ENCODE measurements at places on chromosomes 5 and 9.

GRCh38 chr5:1078206-1078605 lies 33.7 kb downstream of the SLC12A7 start:
- no peak for DNase-seq

GRCh38 chr9:35814106-35814840 lies 569 bp downstream of the HINT2 start:
- DNase-seq: no peak

DNA sequence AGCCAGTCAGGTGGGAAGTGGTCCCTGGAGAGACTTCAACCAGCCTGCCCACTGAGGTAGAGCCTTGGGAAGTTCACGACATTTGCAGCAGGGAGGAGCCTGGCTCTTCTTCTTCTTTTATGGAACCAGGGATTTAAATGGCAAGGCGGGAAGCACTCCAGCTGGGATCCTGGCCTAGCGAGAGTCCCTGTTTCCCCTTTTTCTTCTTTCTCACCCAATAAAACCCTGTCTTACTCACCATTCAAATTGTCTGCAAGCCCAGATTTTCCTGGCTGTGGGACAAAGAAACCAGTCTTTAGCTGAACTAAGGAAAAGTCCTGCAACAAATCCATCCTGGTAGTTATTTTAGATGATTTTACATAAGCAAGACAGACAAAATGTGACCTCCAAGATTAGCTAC lies 503.7 kb downstream of the CDH10 start:
- no peak for DNase-seq

DNA sequence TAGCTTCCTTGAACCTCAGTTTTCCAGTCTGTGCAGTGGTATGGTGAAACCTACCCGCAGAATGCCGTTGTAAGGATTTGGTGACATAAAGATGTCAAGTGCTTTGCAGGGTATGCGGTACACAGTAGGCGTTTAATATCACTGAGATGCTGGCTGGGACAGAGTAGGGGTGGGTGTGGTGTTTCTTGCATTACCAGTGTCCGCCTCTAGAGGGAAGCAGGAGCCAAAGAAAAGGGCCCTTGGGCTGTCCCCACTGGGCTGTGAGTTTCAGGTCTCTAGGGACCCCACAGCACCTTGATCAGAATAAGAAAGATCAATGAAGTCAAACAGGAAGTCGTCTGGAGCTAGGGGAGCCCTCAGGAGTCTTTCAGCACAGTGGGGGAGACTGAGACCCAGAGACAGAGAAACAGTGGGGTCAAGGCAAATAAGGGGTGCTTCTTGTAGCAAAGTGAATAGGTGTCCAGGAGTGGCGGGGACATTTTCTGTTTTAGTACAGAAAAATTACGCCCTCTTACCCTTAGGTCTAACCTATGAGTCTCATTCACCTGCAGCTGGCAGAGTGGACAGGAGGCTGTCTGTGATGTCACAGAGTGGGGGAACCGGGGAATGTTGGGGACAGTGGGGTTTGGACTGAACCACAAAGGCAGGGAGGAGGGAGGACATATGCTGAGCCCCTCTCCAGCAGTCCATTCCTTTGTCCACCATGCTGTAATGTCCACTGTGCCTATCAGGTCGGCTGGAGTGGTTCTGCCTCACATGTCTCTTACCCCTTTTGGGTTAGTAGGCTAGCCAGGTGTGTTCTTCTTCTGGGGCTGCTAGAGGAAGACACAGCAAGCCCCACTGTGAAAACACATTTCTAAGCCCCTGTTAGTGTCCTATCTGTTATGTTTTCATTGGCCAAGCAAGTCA lies 4.7 kb upstream of the TEX53 start:
- DNase-seq: peak; percentile 35

DNA sequence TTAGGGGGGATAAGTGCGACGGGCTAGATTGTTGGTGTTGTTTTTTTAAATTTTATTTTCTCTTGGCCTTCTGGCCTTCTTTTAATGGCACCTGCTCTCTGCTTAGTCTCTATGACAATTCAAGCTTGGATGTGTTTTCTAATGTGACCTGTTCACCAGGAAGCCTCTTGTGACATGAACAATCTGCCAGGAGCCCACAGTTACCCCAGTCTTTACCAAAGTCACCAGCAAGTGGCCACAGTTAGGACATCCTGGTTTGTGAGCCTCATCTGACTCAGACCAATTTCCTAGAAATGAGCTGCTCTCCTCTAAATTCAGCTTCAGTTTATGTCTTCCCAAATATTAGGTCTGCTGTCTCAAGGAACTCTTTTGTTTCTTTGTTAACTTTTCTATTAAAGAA lies 135.8 kb downstream of the TLE4 start:
- DNase-seq: no peak

- no peak for DNase-seq
Measured at GRCh38 chr9:90064248-90064647, 459.4 kb downstream of the GADD45G start.

- DNase-seq: no peak
Measured at GRCh38 chr9:2271426-2271825, 256.3 kb downstream of the SMARCA2 start.

DNA sequence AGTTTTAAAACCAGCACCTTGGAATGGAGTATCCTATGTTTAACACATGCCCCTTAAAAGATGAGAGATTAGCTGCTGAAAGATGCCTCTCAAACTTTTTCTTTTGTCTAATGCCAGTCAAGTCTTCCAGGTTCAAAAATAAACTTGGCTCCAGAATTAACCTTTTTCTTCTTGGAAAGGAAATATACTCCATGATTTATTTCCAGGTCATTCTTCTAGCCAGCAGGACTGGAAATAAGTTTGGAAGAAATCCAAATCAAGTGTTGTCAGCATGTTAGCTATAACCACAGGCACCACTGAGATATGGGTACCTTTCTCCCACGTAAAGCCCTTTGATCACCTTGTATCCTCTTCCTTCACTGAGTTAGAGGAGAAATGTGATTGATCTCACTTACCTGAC lies 56.1 kb downstream of the NLN start:
- no peak for DNase-seq

GRCh38 chr9:123687246-123687751 lies 242.6 kb downstream of the DENND1A start:
- DNase-seq: no peak

GRCh38 chr5:168001318-168001717 lies 290.1 kb upstream of the WWC1 start:
- DNase-seq: no peak

DNA sequence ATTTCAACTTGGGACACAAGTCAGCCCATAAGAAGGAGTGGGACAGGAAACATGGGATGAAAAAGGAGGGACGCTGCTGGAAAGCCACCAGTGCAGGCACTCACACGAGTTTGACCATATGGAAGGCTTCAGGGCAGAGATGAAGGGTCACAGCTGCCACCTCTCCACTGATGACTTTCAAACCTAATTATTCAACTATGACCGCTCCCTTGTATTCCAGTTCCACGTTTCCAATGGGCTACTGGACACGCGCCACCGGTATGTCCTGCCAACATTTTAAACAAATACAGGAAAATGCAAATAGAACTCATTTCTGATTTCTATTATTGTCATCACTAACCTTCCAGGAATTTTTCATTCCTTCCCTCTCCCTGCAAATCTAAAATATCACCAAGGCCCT lies 134.7 kb downstream of the SLC1A3 start:
- DNase-seq: no peak

DNA sequence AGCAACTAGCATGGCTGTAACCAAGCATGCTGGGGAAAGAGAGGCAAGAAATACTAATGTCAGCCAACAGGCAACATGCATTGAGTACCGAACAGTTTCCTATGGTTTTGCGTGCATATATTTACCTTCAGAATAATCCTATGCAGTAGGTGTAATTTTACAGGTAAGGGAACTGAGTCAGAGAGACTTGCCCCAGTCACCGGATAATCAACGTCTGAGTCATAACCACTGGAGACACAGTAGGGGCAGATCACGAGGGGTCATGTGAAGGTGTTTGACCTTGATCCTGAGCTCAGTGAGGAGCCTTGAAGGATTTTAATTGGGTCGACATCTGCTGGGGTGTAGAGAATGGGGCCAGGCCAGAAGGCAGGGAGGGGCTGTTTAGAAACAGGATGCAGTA lies 13.4 kb upstream of the TSC1 start:
- DNase-seq: no peak

DNA sequence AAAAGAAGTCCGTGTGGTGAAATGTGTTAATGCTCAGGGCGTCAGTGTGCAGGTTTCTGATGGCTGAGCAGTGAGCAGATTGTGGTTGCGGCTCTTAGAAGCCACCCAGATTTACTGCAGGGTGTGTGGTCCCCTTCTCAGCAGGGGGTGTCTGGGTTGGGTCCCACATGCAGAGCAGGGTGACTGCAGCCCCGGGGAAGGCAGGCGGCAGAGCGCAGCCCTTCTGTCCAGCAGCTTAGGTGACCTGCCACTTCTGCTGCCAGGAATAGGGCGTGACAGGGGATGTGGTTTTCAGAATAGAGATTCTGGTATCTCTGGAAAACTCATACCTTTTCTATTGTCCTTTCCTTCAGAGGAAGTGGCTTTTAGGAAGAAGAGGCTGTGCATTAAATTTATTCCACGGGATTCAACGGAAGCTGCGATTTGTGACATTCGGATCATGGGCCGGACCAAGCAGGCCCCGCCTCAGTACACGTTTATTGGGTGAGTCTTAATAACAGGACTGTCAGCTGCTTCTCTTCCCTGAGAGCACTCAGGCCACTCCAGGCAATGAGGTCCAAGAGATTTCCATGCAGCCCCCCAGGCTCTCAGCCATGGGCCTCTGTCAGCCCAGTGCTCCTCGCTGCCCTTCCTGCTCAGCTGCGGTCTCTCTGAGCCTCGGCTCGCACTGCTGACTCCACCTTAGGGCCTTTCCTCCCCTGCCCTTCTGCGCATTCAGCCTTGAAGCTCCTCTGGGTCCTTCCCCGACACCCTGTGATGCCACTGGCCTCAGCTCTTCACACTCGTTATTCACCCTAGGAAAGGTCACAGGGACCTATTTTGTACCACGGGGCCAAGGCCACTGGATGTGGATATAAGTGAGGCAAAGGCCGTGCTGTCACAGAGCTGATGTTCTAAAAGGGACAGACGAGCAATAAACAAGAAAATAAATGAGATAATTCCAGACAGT lies 65.4 kb downstream of the MVB12B start:
- DNase-seq: no peak

DNA sequence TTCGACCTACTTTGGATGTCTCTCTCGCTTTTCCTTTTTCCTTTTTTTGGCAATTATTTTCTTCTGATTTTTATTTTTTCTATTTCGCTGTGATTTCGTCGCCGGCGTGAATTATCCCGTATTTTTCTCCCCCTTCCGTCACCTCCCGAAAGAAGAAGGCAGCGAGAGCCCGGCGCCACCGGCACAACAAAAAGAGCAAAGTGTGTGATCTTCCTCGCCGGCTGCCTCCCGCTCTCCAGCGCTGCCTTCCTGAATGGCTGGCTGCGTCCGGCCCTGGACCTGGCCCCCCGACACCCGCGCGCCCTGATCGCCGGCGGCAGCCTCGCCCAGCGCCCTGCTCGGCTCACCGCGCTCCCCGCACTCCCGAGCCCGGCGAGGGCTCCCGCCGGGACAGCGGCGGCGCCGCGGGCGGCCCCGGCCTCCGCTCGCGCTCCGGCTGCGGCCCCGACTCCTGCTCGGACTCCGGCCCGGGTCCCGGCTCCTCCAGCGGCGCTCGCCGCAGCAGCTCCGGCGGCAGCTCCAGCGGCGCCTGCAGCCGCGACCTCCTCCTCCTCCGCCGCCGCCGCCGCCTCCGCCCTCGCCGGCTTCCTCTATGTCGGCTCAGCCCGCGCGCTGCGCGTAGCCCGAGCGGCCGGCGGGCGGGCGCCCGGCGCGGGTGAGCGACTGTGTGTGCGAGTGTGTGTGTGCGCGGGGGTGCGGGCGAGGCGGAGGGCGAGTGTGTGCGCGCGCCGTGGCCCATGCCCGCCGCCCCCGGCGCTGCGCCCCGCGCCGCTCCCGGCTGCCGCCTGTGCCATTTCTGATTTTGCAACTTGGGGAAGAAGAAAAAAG lies 960 bp downstream of the NR2F1 start:
- DNase-seq: no peak

GRCh38 chr5:140146523-140146842 lies 20.7 kb downstream of the IGIP start:
- no peak for DNase-seq

- no peak for DNase-seq
Measured at GRCh38 chr5:14505310-14506139, 76.1 kb upstream of the OTULINL start.

- DNase-seq: no peak
Measured at GRCh38 chr9:129289883-129290282, 111.8 kb upstream of the IER5L start.

DNA sequence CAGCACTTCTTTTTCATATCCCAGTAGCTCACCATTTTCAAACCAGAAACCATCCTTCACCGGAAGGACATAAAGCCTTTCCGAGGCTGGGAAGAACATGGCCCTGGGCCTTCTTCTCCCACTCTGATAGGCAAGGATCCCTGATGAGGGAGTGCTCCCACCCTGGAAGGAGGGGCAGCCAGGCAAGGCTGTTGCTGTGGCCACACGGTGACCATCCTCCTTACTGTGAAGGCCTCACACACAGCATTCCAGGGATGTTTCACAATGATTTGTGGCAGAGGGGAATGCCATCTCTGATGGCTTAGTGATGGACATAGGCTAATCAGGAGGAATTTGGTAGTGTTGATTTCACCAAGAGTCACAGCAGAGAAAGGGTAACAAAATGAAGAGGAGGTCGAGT lies 130.7 kb downstream of the ADAMTS12 start:
- no peak for DNase-seq

GRCh38 chr5:142618130-142618523 lies 67.8 kb downstream of the FGF1 start:
- DNase-seq: no peak

DNA sequence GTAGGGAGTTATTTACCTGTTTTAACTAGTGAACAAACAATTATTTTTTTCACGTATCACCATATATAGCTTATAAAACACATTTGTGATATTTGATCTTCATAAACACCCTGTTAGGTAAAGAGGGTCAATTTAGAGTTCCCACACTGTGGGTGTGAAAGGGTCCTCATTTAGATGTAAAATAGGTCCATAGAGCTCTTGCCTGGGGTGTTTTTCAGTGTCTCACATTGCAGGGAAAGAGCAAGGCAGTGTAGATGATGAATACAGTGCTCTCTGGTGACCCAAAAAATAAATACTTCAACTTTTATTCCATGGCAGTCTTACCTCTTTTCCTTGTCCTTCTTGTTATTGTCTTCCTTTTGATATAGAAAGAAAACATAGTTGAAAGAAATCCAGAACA lies 403.2 kb upstream of the SGCD start:
- DNase-seq: no peak

- DNase-seq: no peak
Measured at GRCh38 chr9:106862821-106863720, at the start of gene ZNF462. Gene ZNF462 (plus strand): TSS chr9:106863166. CDS start chr9:106923384, 60,218 bp downstream.
